ENCODE measurements at places on chromosomes 3 and 15. TPM values are rescaled to one million over a fixed set of nuclear protein-coding genes. Genes with fewer than 3 reads are reported as not detected.

DNA sequence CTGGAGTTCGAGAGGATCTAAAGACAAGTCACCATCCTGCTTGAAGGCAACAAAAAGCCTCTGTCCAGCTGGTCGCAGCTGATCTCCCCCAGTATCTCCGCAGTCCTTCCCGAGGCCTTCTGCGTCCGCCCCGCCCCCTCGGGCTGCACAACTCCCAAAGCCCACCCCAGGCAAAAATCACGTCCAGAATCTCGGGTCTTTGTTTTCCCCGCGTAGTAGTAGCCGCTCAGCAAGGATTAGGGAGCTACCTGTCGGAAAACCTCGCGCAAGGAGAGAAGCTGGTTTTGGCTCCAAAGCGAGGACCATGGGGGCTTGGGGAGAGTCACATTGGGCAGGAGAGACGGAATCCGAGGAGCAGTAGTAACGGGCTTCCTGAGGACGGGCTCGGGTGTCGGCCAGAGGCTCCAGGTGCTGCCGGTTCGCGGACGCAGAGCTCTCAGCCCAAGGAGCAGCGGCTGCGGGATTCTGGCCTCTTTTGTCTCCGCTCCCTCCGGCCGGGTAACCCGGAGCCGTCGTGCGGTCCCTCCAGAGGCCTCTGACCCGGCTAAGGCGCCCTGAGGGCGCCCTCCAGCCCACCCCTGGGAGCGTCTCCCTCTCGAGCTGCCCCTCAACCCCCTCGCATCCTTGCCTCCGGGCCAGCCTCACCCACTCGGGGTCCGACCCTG, 401 bp downstream of the ZSCAN29 start:
- DNase-seq = no peak
- peak overlapping the region; percentile 97 for H3K4me3 ChIP-seq
- H3K27me3 ChIP-seq = no peaks in the 10 kb centered on the region
- H3K4me1 ChIP-seq = peaks cover 8% of the 10 kb centered on the region
- peaks cover 2% of the 10 kb centered on the region for H3K36me3 ChIP-seq

DNA sequence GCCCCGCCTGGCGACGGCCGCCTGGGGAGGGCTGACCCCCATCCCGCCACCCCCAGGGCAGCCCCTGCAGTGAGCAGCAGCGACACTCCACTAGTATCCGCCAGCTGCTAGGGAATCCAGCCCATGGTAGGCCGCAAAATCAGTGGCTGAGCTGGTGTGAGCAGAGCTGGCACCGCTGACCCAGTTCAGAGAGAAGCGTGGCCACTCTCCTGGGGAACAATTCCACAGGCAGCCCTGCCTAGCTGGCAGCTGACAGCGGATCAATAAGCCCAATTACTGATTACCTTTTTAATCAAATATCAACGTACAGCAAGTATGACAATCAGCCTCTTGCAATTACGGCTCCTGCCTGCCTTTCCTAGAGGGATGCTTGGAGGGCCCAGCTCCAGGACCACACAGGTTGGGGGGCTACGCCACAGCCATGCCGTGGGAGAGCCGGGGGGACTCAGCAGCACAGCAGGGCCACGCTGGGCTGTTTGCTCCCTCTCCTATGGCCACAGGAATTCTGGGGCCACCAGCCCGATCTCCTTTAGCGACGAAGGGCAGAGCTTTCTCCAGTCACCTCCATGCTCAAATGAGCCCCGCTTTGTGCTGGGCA, 13.9 kb downstream of the DNAJB8 start:
- DNase-seq = no peak
- peaks cover 5% of the 10 kb centered on the region for H3K27me3 ChIP-seq
- H3K27ac ChIP-seq = no peak overlapping the region

DNA sequence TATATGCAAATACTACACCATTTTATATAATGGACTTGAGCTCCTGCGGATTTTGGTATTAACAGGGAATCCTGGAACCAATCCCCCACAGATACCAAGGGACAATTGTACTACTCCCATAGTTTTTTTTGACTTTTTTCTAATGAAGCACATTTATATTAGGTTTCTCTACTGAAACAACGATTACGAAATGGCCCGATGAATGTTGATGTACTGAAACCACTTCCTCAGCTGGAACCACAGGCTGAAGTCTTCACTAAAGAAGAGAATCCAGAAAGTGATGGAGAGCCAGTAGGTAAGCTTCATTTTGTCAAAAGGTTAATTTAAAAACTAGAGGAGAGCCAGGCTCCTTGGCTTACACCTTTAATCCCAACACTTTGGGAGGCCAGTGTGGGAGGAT, 121.5 kb upstream of the LRRFIP2 start:
- no peak overlapping the region for H3K27ac ChIP-seq
- no peak for DNase-seq
- H3K27me3 ChIP-seq = no peaks in the 10 kb centered on the region
- peaks cover 3% of the 10 kb centered on the region for H3K36me3 ChIP-seq
- H3K4me1 ChIP-seq = no peaks in the 10 kb centered on the region

Gene RTP3
- not detected for total RNA-seq

DNA sequence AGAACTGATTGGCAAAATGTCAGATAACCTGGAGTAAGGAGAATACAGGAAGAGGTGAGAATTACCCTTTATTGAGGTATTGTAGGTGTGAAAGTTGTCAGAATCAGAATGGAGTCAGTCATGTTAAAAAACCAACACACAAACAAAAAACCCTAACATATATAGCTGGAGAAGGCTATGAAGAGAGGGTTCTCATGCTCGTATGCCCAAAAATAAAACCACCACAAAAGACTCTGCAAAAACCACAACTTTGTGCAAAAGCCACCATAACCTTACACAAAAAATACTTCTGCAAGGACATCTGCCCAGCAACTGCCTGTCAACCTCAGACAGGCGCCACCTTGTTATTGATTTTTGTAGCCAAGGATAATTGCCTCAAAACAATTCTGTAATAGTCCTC, 136.0 kb downstream of the CD47 start:
- no peak overlapping the region for H3K4me3 ChIP-seq
- H3K27ac ChIP-seq = no peak overlapping the region
- no peak for DNase-seq
- H3K27me3 ChIP-seq = no peaks in the 10 kb centered on the region
- no peaks in the 10 kb centered on the region for H3K4me1 ChIP-seq

DNA sequence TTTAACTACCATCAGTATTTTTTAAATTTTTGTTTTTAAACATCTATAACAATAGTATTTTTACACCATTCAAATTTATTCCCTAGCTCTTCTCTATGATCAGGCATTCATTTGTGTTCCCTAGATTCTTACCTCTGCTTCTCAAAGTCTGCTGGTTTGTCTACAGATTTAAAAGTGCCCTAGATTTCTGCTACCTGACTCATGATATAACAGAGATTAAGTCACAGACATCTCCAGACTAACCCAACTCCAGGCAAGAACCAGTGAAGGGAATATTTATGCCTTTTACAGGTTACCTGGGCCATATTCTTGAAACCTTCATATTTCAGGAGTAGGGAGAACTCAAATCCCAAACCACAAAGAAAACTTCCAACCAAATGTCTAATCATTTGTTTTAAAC, 38.8 kb downstream of the ADAM10 start:
- no peak overlapping the region for H3K4me3 ChIP-seq
- no peaks in the 10 kb centered on the region for H3K36me3 ChIP-seq
- no peak overlapping the region for H3K27ac ChIP-seq
- no peak for DNase-seq

Gene DUOXA1
- total RNA-seq = 0.08 TPM

All from GM12878 (cell line).